CD4-positive, alpha-beta T cell (primary cell): ENCODE measurements at places on chromosomes 5 and 9.

DNA sequence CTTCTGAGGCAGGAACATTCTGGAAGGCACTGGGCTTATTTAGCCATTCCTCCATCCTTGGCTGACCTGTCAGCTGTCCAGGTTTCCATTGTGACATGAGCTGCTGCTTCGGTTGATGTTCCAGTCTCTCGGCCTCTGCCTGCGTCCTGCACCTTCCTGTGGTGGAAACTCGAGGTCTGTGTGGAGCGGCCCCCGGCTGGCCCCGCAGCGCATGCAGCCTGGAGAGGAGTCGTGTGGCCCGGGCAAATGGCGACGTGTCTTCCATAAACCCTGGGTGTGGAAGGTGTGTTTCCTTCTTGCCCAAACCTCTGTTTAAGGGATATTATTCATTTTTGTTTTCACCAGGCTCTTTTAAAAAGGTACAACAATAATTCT, 36.5 kb upstream of the SLC9A3 start:
- no peak for DNase-seq

DNA sequence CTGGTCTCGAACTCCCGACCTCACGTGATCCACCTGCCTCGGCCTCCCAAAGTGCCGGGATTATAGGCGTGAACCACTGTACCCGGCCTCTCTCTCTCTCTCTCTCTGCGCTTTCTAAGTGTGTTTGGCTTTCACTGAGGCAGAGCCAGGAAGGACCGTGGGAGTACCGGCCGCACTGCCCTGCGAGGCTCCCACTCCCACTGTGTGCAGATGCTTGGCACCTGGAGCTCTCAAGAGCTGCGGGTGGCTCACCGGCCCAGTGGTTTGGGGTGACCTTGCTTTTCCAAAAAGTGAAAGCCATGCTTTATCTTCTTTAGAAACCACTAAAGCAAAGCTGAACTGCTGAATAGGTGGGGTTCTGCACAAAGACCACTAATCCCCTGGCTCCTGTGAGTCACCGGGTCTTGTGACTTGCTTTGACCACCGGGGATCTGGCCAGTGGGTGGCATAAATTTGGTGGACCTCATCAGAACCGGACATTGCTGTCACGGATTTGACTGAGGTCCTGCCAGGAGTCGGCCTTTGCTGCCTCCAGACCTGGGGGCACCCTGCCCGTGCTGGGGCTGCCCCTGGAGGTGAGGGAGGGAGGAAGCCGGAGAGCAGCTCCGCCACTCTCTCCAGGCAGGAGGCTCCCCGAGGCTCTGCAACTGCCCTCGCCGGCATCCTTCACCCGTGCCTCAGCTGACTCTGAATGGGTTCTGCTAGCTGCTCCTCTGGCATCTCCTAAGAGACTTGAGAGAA, 228.9 kb downstream of the FANCC start:
- DNase-seq = no peak

DNA sequence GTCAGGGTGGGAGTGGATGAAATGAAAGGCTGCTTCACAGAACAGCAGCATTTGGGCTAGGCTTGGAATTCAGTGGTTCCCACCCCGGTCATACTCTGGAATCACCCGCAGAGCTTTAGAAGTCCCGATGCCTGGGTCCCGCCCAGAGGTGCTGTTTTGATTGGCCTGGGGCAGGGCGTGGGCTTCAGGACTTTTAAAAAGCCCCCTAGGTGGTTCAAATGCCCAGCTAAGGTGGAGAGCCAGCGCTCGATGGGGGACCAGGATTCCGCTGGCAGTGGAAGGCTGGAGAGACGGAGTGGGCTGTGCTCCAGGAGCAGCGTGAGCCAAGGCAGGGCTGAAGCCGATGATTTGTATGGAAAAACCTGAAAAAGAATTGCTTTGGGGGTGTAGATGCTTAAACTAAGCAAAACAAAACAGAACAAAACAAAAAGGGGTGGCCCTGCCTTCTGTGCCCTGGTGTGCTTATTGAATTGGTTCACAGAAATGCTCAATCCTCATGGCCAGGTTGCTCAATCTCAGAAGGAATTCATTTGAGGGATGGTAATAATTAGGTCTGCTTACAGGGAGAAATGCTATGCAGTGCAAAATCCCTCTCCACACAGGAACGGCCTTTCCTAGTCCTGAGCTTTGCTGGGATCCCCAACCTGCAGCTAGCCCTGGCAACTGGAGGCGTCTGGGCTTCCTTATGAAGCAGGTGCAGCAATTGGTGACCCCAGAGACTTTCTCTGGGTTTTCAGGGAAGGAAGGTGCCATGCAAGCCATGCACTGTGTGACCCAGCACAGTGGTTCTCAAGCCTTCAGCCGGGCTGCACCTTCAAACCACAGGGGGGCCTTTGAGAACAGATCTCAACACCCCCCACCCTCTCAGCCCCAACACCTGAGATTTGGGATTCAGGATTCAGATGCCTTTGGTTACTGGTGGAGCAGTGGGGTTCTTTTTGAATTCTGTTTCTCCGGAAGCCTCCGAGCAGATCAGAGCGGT, 174.0 kb upstream of the ZNF618 start:
- no peak for DNase-seq

DNA sequence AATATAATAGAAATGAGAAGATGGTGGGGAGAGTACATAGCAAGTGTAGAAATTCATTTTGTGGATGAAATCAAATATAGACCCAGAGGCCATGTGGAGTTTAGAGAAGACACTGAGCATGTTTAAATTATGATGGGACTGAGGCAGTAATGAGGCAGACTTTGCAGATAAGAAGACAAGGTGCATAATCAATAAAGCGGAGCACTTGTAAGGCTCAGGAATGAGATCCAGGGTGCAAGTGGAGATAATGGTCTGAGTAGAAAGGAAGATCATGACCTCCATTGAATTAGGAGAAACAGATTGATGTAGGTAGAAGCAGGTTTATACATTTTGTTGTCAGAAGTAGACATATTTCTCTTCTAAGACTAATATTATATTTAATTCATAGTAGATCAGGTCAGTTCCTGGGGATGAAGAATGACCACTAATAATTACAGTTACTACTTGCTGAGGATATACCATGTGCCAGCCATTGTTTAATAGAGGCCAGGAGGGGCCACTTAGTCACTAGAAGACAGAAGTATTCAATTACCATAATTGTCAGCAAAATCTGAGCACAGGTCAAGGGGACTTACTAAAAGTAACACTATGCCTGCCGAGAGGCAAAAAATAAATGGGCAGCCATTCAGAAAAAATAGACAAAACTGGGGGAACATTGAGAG, 479.8 kb downstream of the DNAH5 start:
- DNase-seq = no peak

DNA sequence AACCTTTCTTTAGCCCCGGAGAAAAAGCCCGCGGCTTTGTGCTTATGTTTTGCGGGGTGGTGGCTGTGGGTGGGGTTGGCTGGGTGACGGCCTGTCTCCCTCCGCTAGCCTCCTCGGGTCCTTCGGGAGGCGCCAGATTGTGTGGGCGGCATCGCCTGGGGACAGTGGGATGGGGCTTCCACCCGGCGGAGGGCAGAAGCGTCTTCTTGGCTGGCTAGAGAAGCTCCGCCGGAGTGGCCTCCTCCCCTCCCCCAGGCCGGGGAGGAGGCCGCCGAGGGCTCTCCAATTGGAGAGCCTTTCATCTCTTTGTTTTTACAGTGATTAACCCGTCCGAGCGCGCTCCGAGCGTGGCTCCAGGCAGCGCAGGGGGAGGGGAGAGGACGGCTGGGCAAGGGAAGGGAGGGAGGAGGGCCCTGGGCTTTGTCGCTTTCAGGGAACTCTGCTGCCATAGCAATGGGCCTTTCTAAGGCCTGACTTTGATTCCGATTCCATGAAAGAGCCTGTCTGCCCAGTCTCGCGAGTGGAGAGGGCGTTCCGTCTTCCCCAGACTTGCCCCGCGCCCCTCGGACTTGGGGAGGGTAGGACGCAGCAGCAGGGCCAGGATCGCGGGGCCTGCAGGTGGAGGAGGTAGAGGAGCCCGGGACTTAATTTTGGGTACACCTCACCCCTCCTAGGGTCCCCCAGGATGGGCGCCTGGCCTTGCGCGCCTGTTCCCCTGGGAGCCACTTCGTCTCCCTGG, 36.7 kb upstream of the TIFAB start:
- DNase-seq = no peak

DNA sequence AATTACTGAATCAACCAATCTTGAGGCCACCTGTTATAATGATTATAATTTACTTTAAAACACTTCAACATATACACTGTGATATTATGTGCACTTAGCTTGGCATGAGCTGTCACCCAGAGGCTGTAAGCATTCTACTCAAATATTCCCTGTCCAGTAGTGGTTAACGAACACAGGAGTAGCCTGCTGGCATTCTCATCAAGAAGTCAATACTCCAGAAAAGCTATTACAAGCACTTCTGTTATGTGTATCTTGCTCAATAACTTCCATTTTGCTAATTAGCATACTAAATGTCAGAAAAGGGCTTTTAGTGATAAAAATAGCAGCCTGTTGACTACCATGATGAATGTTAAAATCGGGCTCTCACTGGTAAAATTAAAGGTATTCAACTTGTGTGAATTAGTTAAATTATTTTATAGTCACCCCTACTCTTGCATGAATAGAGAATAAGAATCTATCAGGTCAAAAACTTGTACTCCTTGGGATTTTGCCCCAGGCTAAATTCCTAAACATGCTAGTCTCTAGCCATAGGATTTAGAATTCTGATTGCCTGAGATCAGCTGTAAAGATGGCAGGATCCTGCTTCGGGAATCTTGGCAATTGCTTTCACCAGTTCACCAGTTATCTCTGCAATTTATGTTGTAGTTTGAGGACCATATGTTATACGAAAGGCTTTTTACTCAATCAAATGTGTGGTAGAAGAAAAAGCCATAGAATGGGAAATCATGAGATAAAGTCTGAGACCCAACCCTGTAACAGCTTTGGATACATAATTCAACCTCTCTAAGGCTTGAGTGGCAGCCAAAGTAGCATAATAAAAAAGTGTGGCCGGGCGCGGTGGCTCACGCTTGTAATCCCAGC, 43.4 kb upstream of the PAM start:
- DNase-seq = no peak
